ENCODE measurements at places on chromosomes 3 and 15. TPM values are rescaled to one million over a fixed set of nuclear protein-coding genes. Genes with fewer than 3 reads are reported as not detected.

Gene CCDC13
- total RNA-seq, result 1.4 TPM

Gene LXN
- 17.0 TPM for total RNA-seq

Gene C2CD4A
- 0.17 TPM for total RNA-seq

Gene LRRIQ4
- not detected for total RNA-seq

Data from mucosa of gallbladder (tissue), 1 donor.